ENCODE measurements at places on chromosomes 1 and 21.

GRCh38 chr21:37489553-37489952 is 123.0 kb downstream of the DYRK1A start:
- no peak for DNase-seq

DNA sequence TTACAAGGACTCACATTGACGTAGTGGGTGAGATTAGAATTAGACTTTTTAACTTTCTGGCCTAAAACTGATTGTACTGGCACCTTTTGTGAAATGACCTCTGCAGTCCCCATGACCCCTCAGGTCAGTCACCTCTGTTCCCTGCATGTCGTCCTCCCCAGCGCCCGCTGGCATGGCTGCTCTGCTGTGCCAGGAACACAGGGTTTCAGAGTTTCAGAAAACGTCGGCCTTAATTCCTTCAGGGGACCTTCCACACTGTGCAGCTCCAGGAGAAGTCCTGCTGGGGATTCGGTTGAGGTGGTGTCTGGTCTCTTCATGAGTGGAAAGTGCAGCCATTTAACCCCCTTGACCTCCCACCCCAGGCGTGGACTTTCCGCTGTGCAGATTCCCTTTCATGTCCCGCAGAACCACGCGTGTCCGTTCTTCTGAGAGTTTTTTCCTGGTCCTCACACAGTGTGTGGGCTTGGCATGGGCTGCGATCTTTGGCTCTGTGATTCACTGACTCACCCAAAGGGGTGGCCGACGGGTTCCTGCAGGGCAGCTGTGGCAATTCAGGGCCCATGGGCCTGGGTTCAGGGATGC is 158.4 kb upstream of the COL6A1 start:
- no peak for DNase-seq

- peak; percentile 75 for DNase-seq
Observed at GRCh38 chr1:176517484-176517883, 54.5 kb downstream of the PAPPA2 start.

- DNase-seq = peak; percentile 65
Observed at GRCh38 chr1:12448746-12449177, 169.2 kb downstream of the DHRS3 start.

DNA sequence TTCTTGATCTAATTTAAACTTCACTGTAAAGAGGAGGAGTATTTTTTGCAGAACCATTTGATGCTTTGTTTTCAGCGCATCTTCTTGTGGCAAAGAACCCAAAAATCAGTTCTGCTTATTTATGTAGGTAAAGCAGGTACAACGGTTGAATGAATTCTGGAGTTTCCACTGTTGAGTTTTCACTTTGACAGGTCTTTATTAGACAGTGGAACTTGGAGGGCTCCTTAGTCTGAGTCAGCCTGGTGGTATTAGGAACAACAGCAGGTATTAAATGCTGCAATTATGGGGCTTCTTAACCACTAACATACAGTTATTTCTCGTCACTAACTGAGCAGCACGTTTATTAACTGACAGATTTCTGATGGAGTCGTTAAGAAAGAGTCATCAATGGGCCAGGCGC is 1.2 kb downstream of the LRIG2 start:
- peak; percentile 33 for DNase-seq

- peak; percentile 68 for DNase-seq
Observed at GRCh38 chr1:206608108-206608698, 4.1 kb downstream of the EIF2D start.

Measured in GM23248 (cell line).